Epithelial cell of proximal tubule (primary cell): ENCODE measurements at places on chromosomes 2 and 18. TPM values are rescaled to one million over a fixed set of nuclear protein-coding genes. Genes with fewer than 3 reads are reported as not detected.

GRCh38 chr2:127535918-127536317 lies 435 bp downstream of the MYO7B start:
- no peak for DNase-seq

DNA sequence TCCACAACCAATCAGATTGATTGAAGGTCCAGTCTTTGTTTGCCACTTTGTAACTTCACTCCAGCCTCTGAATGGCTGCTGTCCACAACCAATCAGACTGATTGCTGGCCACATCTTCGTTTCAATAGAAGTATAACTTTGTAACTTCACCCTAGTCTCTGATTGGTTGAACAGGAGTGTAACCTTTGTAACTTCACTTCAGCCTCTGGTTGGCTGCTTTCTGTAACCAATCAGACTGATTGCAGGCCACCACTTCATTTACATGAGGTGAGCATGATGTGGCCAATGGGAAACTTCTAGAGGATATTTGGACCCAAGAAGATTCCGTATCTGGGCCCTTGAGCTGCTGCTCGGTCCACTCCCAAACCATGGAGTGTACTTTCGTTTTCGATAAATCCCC lies 16.9 kb upstream of the ALPP start:
- DNase-seq, result no peak

- no peak for DNase-seq
Observed at GRCh38 chr2:200173691-200174090, 132.8 kb upstream of the SPATS2L start.

- DNase-seq, result no peak
Observed at GRCh38 chr2:127486247-127487058, 39.8 kb downstream of the IWS1 start.

Gene TMEM37
- total RNA-seq, result 0.36 and 1.2 TPM in 2 replicates
